ENCODE measurements at places on chromosomes 12 and 14.

DNA sequence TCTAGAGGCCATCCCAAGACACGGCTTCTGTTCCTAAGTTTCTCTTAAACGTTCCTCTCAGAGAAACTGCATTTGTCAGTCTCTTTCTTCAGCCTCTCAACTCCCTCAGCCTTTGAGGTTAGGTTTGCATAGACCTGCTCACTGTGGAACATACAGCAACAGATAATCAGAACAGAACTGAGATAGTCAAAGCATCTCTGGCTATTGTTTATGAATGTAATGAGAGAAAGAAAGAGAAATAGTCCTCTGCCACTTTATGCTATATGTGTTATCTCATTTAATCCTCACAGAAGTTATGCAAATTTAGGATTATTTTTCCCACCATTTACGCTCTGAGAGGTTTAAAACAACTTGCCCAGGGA, 190.6 kb downstream of the PHLDA1 start:
- no peak for DNase-seq

GRCh38 chr12:64667793-64668192, 57.5 kb downstream of the RASSF3 start:
- no peak for DNase-seq

DNA sequence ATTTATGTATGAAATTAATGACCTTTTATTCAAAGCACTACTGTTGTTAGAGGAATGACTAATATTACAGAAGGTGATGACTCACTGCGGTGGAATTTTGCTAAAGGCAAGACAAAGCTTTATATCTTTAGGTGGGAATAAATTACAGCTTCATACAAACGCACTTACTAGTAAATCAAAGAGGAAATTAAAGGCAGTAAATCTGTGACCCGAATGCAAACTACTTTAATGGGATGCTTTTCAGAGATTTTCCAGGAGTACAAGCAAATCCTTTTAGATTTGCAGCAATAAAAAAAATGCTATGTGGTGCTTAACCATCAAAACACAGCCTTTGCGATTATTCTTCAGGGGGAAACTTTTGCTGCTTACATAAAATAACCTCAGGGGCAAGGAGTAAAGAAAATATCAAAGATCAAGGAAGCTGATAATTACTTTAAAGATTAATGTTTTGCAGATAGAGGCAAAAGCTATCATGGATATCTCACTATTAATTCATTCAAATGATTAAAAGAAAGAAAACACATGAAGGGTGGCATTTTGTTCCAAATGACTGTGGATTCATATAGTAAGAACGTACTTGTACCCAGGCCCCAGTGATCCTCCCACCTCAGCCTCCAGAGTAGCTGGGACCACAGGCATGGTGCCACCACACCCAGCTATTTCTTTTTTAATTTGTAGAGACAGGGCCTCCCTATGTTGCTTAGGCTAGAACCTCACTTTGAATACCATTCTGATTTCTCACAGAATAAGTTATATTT, 98.9 kb downstream of the DENND5B start:
- DNase-seq, result no peak

- no peak for DNase-seq
Observed at GRCh38 chr12:100758083-100758482, 36.5 kb upstream of the ANO4 start.

DNA sequence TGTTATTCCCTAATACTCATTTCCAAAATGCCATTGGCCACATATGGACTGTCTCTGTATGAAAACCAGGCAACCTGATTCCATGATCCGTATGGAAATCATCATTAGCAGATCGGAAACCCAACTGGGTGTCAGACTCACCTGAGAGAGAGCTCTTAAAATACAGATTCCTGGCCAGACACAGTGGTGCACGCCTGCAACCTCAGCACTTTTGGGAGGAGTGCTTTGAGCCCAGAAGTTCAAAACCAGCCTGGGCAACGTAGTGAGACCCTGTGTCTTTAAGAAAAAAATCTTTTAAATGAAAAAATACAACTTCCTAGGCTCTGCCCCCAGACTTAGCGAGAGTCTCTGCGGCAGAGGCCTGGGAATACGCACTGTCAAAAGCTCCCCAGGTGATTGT, 37.4 kb downstream of the PLXNC1 start:
- DNase-seq, result no peak

GRCh38 chr12:112419297-112420133, 768 bp downstream of the PTPN11 start:
- DNase-seq, result peak; percentile 36

DNA sequence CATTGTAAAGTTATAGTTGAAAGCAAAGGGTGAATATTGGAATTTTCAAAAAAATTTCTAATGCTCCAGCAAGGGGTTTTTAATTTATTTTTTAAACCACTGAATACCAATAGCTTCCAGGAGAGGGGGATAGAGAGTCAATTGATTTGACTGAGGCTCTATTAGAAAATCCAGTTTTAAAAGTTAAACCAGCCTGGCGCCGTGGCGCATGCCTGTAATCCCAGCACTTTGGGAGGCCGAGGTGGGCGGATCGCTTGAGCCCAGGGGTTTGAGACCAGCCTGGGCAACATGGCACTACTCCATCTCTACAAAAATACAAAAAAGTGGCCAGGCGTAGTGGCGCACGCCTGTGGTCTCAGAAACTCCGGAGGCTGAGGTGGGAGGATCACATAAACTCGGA, 150.1 kb downstream of the SLC38A4 start:
- peak; percentile 41 for DNase-seq

- peak; percentile 49 for DNase-seq
Observed at GRCh38 chr12:3777206-3777809, 24.4 kb upstream of the CRACR2A start.

DNA sequence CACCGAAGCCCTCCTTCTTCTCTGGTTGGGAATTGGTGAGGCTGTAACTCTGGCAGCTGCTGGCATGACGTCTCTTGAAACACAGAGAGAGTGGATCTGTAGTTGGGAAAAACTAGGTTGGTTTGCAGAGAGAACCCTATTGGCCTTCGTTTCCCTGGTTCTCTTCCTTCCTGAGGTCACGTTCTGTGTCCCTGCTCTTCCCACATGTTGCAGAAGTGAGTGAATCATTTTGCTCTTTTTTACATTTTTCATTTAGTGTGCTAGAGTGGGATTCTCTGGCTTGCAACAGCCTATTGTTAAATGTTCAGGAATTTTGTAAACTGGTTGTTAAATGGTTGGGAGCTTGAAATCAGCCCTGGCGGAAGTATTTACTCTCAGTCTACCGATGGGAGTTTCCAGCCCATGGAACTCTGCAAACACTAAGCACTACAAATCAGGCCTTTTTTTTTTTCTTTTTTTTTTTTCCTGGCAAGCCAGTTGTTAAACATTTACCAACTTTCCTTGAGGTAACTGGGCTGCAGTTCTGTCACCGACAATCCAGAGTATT, 26.8 kb upstream of the CKAP4 start:
- no peak for DNase-seq

DNA sequence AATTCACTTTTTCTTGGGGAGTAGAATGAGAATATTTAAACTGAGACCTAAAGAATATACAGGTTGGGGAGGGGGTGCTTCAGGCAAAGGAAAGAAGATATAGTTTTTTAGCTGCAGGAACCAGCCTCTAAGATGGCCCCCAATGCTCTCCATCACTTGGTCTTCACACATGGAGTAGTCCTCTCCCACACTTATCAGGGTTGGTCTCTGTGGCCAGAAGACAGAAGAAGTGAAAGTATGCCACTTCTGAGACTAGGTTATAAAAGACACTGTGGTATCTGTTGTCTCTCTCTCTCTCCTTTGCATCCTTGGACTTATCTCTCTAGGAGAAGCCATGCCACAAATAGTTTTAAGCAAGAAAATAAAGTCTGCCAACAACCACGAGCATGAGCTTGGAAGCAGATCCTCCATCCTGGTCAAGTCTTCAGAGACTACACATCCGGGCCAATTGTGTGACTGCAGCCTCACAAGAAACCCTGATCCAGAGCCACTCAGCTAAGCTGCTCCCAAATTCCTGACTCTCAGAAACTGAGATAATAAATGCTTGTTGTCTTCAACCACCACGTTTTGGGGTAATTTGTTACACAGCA, 18.0 kb downstream of the PUS7L start:
- no peak for DNase-seq

- DNase-seq, result no peak
Observed at GRCh38 chr14:76250302-76250701, 98.6 kb downstream of the GPATCH2L start.

DNA sequence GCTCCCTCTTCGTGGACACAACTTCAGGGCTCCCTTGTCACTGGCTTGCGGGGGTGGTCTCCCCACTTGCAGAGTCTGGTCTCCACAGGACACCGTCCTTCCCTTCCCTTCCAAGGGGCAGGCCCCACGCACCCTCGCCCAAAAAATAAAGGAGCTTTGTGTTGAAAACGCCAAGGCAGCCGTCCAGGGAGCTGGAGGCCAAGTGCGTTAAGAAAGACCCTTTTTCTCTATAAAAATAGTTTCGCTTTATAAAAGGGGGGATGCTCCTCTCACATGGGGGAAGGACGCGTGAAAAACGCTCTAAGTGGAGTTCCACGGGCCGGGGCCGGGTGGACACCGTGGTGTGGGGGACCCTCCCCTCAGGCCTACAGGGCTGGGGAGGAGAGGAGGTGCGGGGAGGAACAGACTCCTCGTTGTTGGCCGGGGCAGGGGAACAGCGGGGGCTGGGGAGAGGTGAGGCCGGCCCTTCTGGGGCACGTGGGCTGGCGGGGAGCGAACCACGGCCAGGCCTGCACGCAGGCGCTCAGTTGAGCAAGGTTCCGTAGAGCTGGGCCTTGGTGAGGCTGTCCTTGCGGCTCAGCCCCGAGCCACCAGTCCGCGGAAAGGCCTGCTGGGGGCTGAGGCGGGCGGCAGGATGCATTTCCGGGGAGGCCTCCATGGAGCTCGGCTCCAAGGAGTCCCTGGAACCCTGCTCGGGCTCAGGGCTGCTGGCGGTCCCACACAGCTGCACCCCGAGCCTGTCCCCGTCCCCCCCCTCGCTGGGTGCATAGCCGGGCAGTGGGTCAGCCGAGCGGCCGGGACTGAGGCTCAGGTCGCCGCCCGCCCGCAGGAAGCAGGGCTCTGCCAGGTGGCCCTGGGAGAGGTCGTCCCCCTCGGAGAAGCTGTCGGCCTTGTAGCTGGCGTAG, 49.5 kb downstream of the BEGAIN start:
- DNase-seq, result no peak

GRCh38 chr12:40819436-40820108, 127.3 kb downstream of the CNTN1 start:
- no peak for DNase-seq

DNA sequence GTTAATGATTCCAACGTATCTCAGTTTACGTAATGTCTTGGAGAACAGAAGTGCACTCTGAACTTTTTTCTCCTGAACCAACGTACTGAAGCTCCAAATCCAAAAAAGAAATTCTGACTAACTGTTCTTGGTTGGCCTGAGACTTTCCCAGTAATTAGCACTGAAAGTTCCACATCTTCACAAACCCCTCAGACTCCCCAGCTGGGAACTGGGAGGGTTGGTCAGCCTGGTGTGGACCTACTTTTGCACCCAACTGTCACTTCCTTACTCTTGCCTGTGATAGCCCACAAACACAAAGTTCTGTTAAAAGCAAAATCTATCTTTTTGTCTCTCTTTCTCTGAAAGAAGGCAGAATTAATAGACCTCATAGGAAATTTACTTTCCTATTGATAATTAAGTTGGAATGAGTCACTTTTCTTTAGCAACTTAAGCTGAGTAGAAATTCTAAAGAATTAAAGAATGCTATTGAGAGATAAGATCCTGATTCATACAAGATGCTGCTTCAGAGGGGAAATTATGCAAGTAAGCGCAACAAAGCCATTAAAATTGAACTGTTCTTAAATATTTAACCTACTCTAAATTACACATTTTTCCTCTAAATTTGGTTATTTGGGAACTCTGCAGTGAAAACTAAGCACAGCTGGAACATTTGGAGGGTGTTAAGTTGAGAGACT, 155.0 kb downstream of the EPS8 start:
- no peak for DNase-seq

GRCh38 chr14:38735005-38735404, 368.0 kb downstream of the SEC23A start:
- no peak for DNase-seq

DNA sequence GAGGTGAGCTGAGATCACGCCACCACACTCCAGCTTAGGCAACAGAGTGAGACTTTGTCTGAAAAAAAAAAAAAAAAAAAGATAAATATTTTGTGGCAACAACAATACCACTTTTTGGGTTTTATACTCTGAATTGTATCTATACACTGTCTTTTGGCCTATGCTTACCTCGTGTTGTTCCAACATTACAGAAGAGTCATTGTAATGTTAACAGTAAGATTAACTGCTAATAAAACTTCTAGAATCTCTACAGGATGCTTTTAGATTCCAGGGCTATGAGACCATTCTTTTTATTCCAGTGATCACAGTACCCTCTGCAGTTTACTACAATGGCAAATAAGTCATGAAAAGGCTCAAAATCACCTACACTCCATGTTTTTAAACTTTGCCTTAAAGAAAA, 11.6 kb downstream of the IFT81 start:
- no peak for DNase-seq

GRCh38 chr14:89129570-89129969, 287.5 kb downstream of the FOXN3 start:
- no peak for DNase-seq

GRCh38 chr14:99671235-99672224, 12.6 kb upstream of the CYP46A1 start:
- no peak for DNase-seq

GRCh38 chr12:103880299-103881142, 39.5 kb upstream of the NT5DC3 start:
- DNase-seq, result peak; percentile 16

GRCh38 chr14:43165651-43166050, 1341.4 kb downstream of the FSCB start:
- no peak for DNase-seq

GRCh38 chr14:81450100-81450531, 50.0 kb upstream of the STON2 start:
- no peak for DNase-seq

DNA sequence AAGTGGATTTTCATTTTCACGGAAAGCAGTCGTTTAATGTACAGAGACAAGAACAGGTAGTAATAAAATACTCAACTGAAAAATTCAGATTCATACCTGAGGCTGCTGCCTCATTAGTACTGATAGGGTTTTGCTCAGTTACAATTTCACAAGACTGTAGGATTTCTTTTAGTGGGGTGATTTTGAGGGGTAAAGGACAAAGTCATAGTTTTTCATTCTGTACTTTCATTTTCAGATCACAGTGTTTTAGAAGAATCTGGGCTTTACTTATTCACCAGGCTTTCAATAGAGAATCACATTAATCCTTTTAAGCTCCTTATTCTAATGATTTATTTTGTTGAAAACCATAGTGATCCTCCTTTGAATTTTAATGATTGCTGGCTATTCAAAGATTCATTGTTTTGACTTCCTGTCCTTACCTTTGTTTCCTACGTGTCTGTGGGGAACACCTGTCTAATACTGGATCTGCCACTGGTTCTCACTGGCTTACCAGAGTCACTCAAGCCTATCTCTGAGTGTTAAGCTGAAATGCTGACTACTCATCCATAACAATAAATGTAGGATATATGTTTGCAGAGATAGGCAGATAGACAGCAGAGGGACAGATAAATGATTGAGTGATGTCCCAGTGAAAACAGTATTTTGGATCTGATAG, 243.8 kb upstream of the NPAS3 start:
- no peak for DNase-seq
